ENCODE measurements at places on chromosomes 1 and 21.

GRCh38 chr1:240414237-240414636 is 197.7 kb downstream of the GREM2 start:
- no peak for DNase-seq

DNA sequence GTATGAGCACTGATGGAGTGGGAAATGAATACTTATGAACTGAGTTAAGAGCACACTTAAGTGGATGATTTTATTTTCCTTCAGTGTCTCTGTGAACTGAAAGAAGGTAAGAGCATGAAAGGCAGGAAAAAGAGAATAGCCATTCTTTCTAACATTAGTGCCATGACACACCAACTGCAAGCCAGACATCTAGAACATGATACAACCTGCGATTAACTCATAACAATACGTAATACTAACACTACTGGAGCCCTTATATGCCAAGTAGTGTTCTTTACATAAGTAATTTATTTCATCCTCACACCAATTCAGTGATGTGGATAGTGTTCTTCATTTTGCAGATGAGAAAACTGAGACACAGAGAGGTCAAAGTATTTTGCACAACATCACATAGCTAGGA is 56.7 kb downstream of the PRRX1 start:
- DNase-seq, result no peak

DNA sequence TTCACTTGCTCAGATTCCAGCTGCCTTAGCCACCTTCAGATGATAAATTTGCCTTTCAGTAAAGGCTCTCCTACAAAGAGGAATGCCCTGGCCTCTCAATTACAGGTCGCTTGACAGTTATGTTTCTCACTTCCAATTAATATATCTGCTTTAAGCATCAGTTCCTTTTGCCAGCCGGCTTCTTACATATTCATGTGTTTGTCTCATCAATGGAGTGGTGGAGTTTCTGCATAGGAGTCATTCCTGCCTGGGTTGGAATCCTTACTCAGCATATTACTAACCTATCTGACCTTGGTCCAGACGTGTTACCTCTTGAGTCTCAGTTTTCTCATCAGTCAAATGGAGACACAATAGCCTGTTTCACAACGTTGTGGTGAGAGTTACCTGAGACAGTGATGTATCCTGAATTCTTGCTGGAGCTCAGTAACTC is 9.4 kb upstream of the SESN2 start:
- no peak for DNase-seq

DNA sequence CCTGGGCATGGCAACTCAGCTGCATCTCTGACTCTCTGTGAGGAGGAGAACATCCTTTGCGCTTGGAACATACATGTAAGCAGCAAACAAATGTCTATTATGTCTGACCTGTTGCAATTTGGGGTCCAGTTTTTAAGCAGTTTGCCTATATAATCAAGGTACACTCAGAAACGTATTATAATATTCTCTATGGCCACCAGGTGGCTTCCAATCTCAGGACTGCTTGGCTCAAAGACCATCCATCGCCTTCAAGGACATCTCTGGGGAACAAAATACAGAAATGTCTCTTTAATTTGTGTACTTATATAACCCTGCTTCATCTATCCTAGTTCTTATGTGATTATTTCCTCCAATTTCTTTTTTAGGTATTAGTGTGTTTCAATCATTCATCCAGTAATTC is 227.2 kb downstream of the OLFM3 start:
- DNase-seq, result peak; percentile 37

- DNase-seq, result no peak
Measured at GRCh38 chr21:33406493-33406892, 3.3 kb downstream of the IFNGR2 start.
